ENCODE measurements at places on chromosomes 1 and 21. TPM values are rescaled to one million over a fixed set of nuclear protein-coding genes. Genes with fewer than 3 reads are reported as not detected.

DNA sequence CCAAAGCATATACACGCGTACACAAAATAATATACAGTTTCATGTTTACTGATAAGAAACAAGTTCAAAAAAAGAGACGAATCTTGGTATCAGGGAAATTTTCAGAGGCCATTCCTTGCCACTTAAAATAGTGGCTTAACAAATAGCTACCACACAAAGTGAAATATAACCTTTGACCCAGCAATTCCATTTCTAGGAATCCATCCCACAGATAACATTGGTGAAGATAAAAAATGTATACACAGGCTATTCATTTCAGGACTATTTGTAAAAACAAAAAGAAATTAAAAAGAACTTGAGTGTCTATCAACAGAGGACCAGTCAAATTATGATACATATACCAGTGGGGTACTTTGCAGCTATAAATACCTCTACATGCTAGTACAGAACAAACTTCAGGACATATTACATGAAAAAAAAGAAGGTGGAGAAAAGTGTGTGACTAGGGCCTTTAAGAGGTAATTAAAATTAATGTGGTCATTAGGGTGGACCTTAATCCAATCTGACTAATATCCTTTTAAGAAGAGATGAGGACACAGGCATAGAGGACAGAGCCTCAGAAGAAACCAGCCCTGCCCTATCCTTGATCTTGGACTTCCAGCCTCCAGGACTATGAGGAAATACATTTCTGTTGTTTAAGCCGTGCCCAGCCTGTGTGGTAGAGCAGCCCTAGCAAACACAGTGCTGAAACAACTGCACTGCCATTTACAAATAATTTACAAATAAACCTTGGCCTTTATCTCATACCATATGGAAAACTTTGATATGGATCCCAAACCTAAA is 7.8 kb downstream of the UBE2G2 start:
- no peak for DNase-seq

- DNase-seq: no peak
Measured at GRCh38 chr1:155080312-155081228, 1.9 kb downstream of the EFNA3 start.

LYST gene
- total RNA-seq: 35.2 TPM

PACC1 gene
- total RNA-seq: 9.7 TPM

- DNase-seq: no peak
Measured at GRCh38 chr1:71660411-71660810, 579.6 kb upstream of the ZRANB2 start.

- no peak for DNase-seq
Measured at GRCh38 chr1:70211541-70211940, 6.2 kb upstream of the LRRC40 start.

DNA sequence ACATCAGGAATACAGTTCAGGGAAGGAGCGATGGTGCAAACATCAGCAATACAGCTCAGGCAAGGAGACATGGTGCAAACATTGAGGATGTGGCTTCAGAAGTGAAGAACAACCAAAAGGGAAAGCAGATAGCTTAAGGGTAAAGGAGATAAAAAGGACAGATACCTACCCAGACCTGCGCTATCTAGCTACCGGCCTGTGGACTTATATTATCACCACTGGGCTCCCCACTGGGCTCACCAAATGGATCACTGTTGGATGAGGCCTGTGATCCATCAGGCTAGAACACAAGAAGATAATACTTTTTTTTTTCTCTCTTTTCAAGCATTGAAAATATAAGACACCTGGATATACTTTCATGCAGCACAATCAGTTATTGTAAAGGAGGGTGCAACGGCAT is 44.7 kb upstream of the C8B start:
- DNase-seq: no peak

BRINP3 gene
- total RNA-seq: not detected

KIRREL1 gene
- not detected for total RNA-seq

GRCh38 chr1:230768903-230769570 is 21.8 kb downstream of the CAPN9 start:
- no peak for DNase-seq

Data from CD4-positive, alpha-beta memory T cell (primary cell).